ENCODE measurements at places on chromosomes 4 and X.

GRCh38 chr4:40763228-40763716 is 13.5 kb downstream of the NSUN7 start:
- DNase-seq, result no peak

DNA sequence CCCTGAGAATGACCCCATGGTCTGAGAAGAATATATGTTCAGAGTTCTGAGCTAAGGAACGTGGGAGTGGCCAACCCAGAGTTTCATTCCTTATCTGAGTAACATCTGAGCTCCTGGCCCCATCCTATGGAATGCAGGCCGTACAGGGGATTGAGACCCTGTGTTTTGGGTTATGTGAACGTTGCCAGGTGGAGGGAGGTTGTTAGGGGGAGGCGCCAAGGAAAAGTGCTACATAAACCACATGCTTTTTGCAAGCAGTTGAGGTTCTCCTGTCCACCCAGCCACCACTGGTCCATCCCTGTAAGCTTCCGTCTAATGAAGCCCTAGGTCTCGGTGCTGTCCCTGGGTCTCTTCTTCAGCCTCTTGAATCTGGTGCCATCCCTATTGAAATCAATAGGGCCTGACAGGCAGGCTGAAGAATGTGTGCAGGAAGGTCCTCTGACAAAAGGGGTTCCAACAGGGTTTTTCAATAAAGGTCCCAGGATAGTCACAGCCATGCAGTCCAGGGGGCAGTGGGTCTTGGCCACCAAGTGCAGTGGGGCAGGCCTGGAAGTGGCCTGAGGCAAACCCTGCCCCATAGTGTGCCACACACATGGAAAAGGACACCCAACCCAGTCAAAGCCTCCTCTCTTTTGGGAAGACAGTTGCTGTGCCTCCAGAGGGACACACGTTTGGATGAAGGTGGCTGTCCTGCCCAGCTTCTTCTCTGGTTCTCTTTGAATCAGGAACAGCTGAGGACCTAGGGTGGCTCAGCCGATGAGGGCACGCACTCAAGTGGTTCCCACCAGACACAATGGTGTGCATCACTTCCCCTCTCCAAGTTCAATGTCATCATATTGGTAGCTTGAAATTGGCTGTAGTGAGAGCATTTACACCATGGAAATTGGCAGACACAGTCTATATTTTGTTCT is 53.5 kb downstream of the HTRA3 start:
- DNase-seq, result no peak

- DNase-seq, result no peak
Observed at GRCh38 chr4:140004549-140004895, 149.5 kb downstream of the MAML3 start.

- DNase-seq, result no peak
Observed at GRCh38 chr4:182555997-182556418, 312.8 kb downstream of the TENM3 start.

- peak; percentile 38 for DNase-seq
Observed at GRCh38 chr4:2963966-2964471, 648 bp downstream of the GRK4 start.

- peak; percentile 49 for DNase-seq
Observed at GRCh38 chr4:155953151-155954117, at the start of gene CTSO. Gene CTSO, minus strand, starts transcription at chr4:155953866. Its CDS starts 19 bp downstream, at chr4:155953847.
